Aorta (tissue), 5 donors: ENCODE measurements at places on chromosomes 6 and 20.

- no peak overlapping the region for H3K27ac ChIP-seq
- H3K4me1 ChIP-seq: no peaks in the 10 kb centered on the region
- H3K4me3 ChIP-seq: no peak overlapping the region
- no peaks in the 10 kb centered on the region for H3K27me3 ChIP-seq
These were observed 25.8 kb upstream of the PLCG1 start for GRCh38 chr20:41111578-41111951.

DNA sequence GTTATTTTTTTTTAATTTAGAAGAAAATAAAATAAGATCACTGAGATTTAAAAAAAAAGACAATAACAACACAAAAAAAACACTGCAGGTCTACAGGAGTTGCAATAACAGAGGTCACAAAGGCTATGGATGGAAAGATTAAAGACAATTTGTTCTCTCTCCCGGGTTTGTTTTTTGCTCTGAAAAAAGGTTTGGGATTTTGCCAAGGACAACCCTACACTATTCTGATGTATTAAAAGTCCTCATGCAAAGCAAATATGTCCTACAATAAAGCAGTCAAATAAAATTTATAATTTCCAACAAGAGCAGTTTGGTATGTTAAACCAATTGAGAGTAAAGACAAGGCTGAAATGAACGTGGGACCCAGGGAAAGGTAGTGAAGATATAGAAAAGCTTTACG is 55.6 kb downstream of the PTPRK start:
- DNase-seq: no peak
- H3K27ac ChIP-seq: no peak overlapping the region
- no peaks in the 10 kb centered on the region for H3K36me3 ChIP-seq
- H3K27me3 ChIP-seq: no peaks in the 10 kb centered on the region

GRCh38 chr6:77106992-77107391 is 356.3 kb downstream of the HTR1B start:
- no peaks in the 10 kb centered on the region for H3K27me3 ChIP-seq
- H3K4me1 ChIP-seq: no peaks in the 10 kb centered on the region
- H3K36me3 ChIP-seq: no peaks in the 10 kb centered on the region
- DNase-seq: no peak
- no peak overlapping the region for H3K27ac ChIP-seq

GRCh38 chr6:53547166-53547810 is 2.4 kb upstream of the GCLC start:
- no peaks in the 10 kb centered on the region for H3K36me3 ChIP-seq
- H3K27me3 ChIP-seq: no peaks in the 10 kb centered on the region
- peak overlapping the region; percentile 39 for H3K4me3 ChIP-seq

DNA sequence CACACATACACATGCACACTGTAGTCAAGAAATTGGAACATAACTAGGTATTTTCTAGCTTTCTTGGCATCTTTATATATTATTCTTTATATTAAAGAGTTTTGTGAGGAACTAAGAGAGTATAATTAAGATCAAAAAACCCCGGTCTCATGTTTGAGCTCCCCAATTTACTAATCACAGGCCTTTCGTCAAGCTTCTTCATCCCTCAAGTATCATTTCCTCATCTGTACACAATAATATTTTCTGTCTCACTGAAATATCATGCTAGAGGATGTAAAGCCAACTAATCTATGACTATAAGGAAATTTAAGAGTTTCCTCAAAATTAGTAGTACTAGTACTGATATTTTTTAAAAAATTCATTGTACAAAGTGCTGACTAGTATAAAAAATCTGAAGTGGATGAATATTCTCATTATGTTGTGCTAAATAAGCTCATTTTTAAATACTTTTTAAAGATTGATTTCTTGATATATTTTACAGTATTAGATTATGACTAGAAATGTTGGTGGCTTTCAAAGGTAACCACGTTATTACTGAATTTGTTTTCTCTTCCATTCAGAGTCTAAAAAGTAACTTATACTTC is 28.0 kb downstream of the PEX3 start:
- no peaks in the 10 kb centered on the region for H3K27me3 ChIP-seq
- H3K36me3 ChIP-seq: no peaks in the 10 kb centered on the region
- H3K4me3 ChIP-seq: no peak overlapping the region
- DNase-seq: no peak

- no peak for DNase-seq
- H3K36me3 ChIP-seq: no peaks in the 10 kb centered on the region
- no peak overlapping the region for H3K4me3 ChIP-seq
- H3K27me3 ChIP-seq: peaks cover 2% of the 10 kb centered on the region
These were observed 37.5 kb upstream of the ADGRF1 start for GRCh38 chr6:47079638-47080037.

- H3K36me3 ChIP-seq: no peaks in the 10 kb centered on the region
- H3K27ac ChIP-seq: no peak overlapping the region
- no peaks in the 10 kb centered on the region for H3K4me1 ChIP-seq
- no peak overlapping the region for H3K4me3 ChIP-seq
These were observed 40.4 kb downstream of the SPDEF start for GRCh38 chr6:34515473-34516387.

DNA sequence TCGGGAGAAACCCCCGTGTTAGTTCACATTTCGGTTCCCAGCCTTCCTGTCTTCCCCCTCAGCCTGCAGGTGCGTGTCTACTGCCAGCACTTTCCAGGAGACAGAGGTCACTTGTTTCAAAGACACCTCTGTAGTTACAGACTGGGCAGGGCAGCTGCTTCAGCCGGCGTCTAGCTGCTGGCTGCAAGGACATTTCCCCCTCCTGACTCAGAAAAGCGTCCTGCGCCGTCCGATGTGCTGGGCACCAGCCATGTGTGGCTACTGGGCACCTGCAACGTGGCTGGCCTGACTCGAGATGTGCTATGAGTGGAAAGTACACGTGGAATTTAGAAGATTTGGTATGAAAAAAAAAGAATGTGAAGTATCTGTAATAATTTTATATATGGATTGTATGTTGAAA is 37.6 kb downstream of the RRBP1 start:
- H3K36me3 ChIP-seq: no peaks in the 10 kb centered on the region
- no peaks in the 10 kb centered on the region for H3K4me1 ChIP-seq
- DNase-seq: peak; percentile 57
- H3K27me3 ChIP-seq: no peaks in the 10 kb centered on the region
- H3K4me3 ChIP-seq: no peak overlapping the region

DNA sequence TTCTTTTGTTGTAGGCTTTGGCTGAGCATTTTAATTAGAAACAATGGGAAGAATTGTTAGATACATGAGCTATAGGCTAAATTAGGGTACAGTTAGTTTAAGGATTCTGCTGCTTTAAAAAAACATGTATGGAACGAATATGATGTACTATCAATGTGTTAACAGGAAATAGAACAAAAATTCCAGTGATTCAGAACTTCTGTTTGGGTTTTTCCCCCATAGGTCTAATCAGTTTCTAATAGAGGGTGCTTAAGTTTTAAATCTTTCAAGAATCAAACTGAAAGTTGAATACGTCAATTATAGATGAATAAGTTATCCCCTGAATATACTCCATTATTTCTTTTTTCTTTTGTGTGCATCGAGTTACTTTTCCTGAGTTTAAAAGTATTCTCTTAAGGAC is 1.9 kb downstream of the TAB2 start:
- H3K36me3 ChIP-seq: no peaks in the 10 kb centered on the region
- no peak for DNase-seq
- H3K4me1 ChIP-seq: no peaks in the 10 kb centered on the region
- no peak overlapping the region for H3K27ac ChIP-seq

DNA sequence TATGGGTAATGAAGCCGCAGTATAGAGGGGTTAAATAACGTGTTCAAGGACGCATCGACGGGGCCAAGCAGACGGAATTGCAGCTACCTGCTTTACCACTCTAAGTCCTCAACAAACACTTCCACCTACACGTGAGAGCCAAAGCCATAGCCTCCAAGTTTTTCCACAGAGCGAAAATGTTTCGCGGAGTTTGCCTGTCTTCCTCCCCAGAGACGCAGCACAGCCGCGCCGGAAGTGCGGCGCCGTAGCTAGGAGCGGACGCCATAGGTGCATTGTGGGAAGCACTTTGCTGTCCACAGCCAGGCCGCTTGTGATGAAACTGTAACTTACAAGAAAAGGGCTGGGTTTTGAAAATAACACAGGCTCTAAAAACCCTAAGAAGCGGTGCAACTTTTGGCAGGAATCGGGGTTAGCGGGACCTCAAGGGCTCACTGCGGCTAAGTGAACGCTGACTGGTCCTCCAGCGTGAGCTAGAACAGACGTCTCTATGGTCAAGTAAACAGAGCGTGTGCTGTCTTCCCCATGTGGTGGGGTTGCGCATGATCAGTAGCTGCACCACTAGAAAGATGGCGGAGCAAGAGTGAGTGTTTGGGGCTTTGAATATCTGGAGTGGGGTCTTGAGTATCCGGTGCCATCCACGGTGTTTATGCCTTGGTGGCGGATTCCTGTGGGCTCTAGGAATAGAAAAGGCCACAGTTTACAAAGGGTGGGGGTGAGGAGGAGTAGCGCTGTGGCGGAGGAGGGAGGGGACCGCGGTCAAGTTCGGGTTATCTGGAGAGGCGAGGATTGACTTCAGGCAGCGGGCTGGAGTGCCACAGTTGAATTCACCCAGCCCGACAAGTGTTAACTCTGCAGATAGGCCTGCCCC is at the start of gene RPL7L1:
RPL7L1 (plus strand) TSS at position 245 of the 868 bp plus-strand sequence; CDS start at position 540, 295 bp downstream.
- DNase-seq: peak; percentile 87
- no peaks in the 10 kb centered on the region for H3K4me1 ChIP-seq
- peak within 1 kb of the TSS; percentile 81 for H3K4me3 ChIP-seq
- H3K36me3 ChIP-seq: peaks cover 2% of the 10 kb centered on the region
- H3K27ac ChIP-seq: peak within 1 kb of the TSS; percentile 53

DNA sequence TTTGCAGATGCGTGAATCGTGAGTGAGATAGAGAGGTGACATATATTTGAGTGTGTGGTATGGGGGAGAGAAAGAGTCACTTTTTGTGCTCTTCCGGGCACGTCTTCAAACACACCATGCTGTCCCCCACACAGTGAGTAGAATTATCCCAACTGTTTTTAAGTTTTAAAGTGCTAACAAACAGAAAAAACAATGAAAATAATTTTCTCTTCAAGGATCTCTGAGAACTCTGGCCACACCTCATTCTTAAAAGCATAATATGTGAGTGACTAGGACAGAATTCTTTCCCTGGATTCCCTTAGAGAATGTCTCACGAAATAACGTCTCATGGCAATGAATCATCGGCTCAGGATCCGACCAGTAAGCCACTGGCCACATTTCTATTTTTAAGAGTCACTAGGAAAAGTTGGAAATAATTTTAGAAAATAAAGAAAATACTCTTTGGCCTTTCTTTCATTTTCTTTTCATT is 235.7 kb upstream of the ZNF217 start:
- H3K36me3 ChIP-seq: no peaks in the 10 kb centered on the region
- peak overlapping the region; percentile 90 for H3K27ac ChIP-seq
- peak overlapping the region; percentile 67 for H3K4me3 ChIP-seq
- DNase-seq: no peak

DNA sequence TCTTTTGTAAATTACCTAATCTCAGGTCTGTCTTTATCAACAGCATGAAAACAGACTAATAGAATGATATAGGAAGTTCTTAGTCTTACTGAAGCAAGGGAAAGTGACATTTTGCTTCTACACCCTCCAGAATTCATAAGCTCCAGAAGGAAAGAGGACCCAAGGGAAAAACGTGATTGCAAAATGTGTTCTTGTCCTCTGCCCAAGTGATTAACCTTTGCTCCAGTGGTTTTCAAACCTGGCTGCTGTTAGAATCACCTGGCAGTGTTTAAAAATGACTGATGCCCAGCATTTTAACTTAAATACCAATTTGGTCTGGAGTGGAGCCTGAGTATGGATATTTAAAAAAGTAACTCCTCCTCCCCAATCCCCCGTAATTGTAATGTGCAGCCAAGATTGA is 191.4 kb downstream of the SLC16A10 start:
- H3K27me3 ChIP-seq: no peaks in the 10 kb centered on the region
- peaks cover 5% of the 10 kb centered on the region for H3K36me3 ChIP-seq
- H3K4me3 ChIP-seq: no peak overlapping the region
- H3K4me1 ChIP-seq: no peaks in the 10 kb centered on the region
- H3K27ac ChIP-seq: no peak overlapping the region

- H3K36me3 ChIP-seq: no peaks in the 10 kb centered on the region
- DNase-seq: no peak
- H3K4me3 ChIP-seq: no peak overlapping the region
- H3K27ac ChIP-seq: no peak overlapping the region
- no peaks in the 10 kb centered on the region for H3K4me1 ChIP-seq
These were observed 33.0 kb upstream of the LRRN4 start for GRCh38 chr20:6086868-6087267.

GRCh38 chr6:137904822-137905617 is 38.0 kb downstream of the TNFAIP3 start:
- no peaks in the 10 kb centered on the region for H3K4me1 ChIP-seq
- H3K27me3 ChIP-seq: no peaks in the 10 kb centered on the region
- no peak overlapping the region for H3K4me3 ChIP-seq
- DNase-seq: no peak
- no peaks in the 10 kb centered on the region for H3K36me3 ChIP-seq

GRCh38 chr20:42688576-42688975 is 501.1 kb downstream of the PTPRT start:
- no peaks in the 10 kb centered on the region for H3K4me1 ChIP-seq
- no peak overlapping the region for H3K4me3 ChIP-seq
- H3K27me3 ChIP-seq: peaks cover 2% of the 10 kb centered on the region
- H3K27ac ChIP-seq: no peak overlapping the region

DNA sequence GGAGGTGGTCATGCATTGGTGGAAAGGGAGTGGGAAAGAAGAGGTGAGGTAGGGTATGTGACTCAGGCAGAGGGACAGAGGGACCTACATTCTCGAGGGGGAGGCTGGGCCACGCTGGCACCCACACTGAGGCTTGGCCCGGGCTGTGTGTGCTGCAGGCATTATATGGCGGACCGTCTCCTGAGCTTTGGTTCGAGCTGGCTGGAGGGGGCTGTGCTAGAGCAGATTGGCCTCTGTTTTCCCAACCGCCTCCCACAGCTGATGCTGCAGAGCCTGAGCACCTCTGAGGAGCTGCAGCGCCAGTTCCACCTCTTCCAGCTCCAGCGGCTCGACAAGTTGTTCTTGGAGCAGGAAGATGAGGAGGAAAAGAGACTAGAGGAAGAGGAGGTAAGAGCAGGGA is 23.4 kb downstream of the DNPH1 start:
- no peaks in the 10 kb centered on the region for H3K4me1 ChIP-seq
- DNase-seq: no peak
- H3K4me3 ChIP-seq: no peak overlapping the region
- peaks cover 1% of the 10 kb centered on the region for H3K36me3 ChIP-seq
- no peaks in the 10 kb centered on the region for H3K27me3 ChIP-seq

GRCh38 chr20:36741072-36741471 is 4.8 kb downstream of the NDRG3 start:
- no peak overlapping the region for H3K4me3 ChIP-seq
- no peaks in the 10 kb centered on the region for H3K4me1 ChIP-seq
- H3K27ac ChIP-seq: no peak overlapping the region
- no peaks in the 10 kb centered on the region for H3K27me3 ChIP-seq
- H3K36me3 ChIP-seq: no peaks in the 10 kb centered on the region
- DNase-seq: no peak

GRCh38 chr6:157867981-157868380 is 44.9 kb downstream of the SNX9 start:
- no peak for DNase-seq
- H3K27ac ChIP-seq: no peak overlapping the region
- no peaks in the 10 kb centered on the region for H3K27me3 ChIP-seq
- peaks cover 7% of the 10 kb centered on the region for H3K36me3 ChIP-seq
- no peak overlapping the region for H3K4me3 ChIP-seq
- peaks cover 2% of the 10 kb centered on the region for H3K4me1 ChIP-seq

GRCh38 chr20:12171923-12172524 is 254.3 kb downstream of the BTBD3 start:
- no peaks in the 10 kb centered on the region for H3K4me1 ChIP-seq
- H3K27me3 ChIP-seq: no peaks in the 10 kb centered on the region
- H3K27ac ChIP-seq: no peak overlapping the region
- no peak overlapping the region for H3K4me3 ChIP-seq
- DNase-seq: no peak
